Osteocyte (in vitro differentiated cells): ENCODE measurements at places on chromosomes 12 and 14. TPM values are rescaled to one million over a fixed set of nuclear protein-coding genes. Genes with fewer than 3 reads are reported as not detected.

- H3K4me1 ChIP-seq: peaks cover 15% of the 10 kb centered on the region
- H3K36me3 ChIP-seq: no peaks in the 10 kb centered on the region
- no peak overlapping the region for H3K27ac ChIP-seq
- no peaks in the 10 kb centered on the region for H3K27me3 ChIP-seq
- H3K4me3 ChIP-seq: no peak overlapping the region
Measured at GRCh38 chr12:122116707-122117535, 38.4 kb downstream of the MLXIP start.

- peaks cover 64% of the 10 kb centered on the region for H3K4me1 ChIP-seq
- H3K27ac ChIP-seq: peak overlapping the region; percentile 99
- no peaks in the 10 kb centered on the region for H3K27me3 ChIP-seq
- H3K36me3 ChIP-seq: peaks cover 47% of the 10 kb centered on the region
- DNase-seq: no peak
Measured at GRCh38 chr12:12717586-12718380, 615 bp downstream of the CDKN1B start.

DNA sequence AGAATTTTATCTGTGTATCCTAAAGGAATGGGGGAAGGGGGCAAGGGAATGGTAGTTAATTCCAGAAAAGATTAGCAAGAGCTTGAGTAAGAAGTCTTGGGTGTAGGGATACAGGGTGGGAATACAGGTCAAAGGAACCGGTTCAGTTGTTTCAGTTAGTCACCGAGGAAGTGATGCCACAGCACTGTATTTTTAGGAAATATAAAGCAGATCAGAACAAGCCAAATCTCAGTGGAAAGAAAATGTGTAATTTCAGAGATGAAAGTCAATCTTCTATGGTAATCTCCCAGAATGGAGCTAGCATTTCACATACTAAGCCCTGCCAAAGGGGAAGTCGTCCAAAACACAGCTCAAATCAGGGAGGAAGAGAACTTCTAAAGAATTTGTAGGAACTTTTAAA, 4.7 kb upstream of the TUBA1C start:
- H3K27ac ChIP-seq: peak overlapping the region; percentile 86
- no peaks in the 10 kb centered on the region for H3K27me3 ChIP-seq
- DNase-seq: no peak
- peaks cover 21% of the 10 kb centered on the region for H3K4me1 ChIP-seq

DNA sequence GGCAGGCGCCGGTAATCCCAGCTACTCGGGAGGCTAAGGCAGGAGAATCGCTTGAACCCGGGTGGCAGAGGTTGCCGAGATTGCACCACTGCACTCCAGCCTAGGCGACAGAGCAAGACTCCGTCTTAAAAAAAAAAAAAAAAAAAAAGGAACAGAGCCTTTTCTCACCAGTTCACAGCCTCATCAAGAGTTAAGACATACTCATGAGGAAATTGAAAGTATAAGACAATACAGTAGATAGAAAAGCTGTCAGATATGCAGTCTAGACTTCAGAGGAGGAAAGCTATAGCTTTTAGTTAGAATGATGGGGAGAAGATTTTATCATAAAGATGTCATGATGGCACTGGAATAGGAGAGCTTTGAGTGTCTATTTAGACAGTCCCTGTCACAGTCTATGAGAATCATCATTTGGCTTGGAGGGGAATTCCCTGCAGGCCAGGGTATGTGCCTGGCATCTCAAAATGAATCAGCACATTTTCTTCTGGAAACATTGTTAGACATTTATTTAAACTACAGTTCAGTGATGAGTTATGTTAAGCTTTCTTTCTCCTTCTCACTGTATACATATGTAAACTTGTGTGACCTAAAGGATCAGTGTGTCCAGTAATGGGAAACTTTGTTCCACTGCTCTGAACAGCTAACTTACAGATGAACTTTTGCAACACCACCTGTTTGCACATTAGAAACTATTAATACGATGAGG, 2.9 kb upstream of the RAB35 start:
- peaks cover 44% of the 10 kb centered on the region for H3K4me1 ChIP-seq
- no peak for DNase-seq
- H3K27ac ChIP-seq: peak overlapping the region; percentile 87
- no peaks in the 10 kb centered on the region for H3K36me3 ChIP-seq
- H3K4me3 ChIP-seq: no peak overlapping the region
- no peaks in the 10 kb centered on the region for H3K27me3 ChIP-seq

GRCh38 chr12:89838833-89839232, 130.2 kb upstream of the ATP2B1 start:
- H3K4me1 ChIP-seq: no peaks in the 10 kb centered on the region
- no peaks in the 10 kb centered on the region for H3K36me3 ChIP-seq
- DNase-seq: no peak

DNA sequence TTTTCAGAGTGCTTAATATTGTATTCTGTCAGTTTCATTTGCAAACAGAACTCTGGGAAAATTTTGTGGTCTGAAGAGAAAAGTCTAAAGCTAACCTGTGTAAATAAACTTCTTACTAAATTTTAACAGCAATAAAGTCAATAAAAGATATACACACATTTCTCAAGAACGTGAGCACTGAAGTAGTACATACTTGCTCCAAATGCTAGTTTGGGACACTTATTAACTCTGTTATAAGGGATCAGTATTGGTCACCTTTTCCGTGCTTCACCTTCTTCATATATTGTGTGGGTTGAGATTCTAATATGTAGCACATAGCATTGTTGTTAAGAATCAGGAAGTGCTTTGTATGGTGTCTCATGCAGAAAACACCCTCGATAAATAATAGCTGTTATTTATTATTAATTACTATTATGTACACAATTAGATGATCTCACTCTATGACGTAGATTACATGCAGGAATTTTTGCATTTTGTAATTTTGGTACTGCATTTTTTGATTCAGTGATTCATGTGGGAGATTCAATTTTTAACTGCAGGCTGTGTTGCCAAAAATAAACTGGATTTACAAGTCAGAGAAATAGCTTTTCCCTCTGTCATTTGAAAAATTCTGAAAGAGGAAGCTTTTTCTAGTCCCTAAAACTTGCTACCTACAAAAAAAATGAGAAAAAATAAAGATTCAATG, 300.9 kb downstream of the ACSS3 start:
- no peak for DNase-seq
- H3K27me3 ChIP-seq: no peaks in the 10 kb centered on the region
- H3K4me1 ChIP-seq: no peaks in the 10 kb centered on the region
- no peaks in the 10 kb centered on the region for H3K36me3 ChIP-seq

DNA sequence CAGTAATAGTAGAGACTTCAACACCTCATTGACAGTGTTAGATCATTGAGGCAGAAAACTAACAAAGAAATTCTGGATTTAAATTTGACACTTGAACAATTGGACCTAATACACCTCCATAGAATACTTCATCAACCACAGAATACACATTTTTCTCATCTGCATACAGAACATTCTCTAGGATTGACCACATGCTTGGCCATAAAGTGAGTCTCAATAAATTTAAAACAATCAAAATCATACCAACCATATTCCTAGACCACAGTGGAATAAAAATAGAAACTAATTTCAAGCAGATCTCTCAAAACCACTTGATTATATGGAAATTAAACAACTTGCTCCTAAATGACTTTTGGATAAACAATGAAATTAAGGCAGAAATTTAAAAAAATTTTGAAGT, 82.3 kb downstream of the SLC38A4 start:
- peak overlapping the region; percentile 7 for H3K27ac ChIP-seq
- no peak for DNase-seq
- H3K36me3 ChIP-seq: peaks cover 5% of the 10 kb centered on the region
- no peaks in the 10 kb centered on the region for H3K27me3 ChIP-seq
- H3K4me3 ChIP-seq: no peak overlapping the region

DNA sequence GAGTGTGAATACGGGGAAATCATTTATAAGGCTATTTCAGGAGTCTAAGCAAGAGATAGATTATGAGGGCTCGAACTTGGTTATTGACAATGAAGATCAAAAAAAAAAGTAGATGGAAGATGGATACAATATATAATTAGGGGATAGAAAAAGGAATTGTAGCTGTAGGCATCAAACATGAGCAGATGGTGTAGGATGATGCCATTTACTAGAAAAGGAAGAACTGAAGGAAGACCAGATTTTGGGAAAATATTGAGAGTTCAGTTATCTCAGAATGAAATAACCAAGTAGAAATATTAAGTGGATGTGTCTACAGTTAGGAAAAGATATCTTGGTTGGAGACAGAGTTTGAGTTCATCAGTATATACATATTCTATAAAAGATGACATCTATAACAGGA, 109.6 kb downstream of the CNTN1 start:
- no peak for DNase-seq
- H3K36me3 ChIP-seq: no peaks in the 10 kb centered on the region
- no peak overlapping the region for H3K4me3 ChIP-seq

- H3K27ac ChIP-seq: no peak overlapping the region
- H3K4me3 ChIP-seq: no peak overlapping the region
- no peaks in the 10 kb centered on the region for H3K27me3 ChIP-seq
- peaks cover 9% of the 10 kb centered on the region for H3K36me3 ChIP-seq
- peaks cover 20% of the 10 kb centered on the region for H3K4me1 ChIP-seq
Measured at GRCh38 chr14:103727313-103727980, 11.8 kb downstream of the ZFYVE21 start.

GRCh38 chr12:30985814-30986452, 59.4 kb downstream of the TSPAN11 start:
- peak; percentile 89 for DNase-seq
- H3K27ac ChIP-seq: no peak overlapping the region
- H3K36me3 ChIP-seq: no peaks in the 10 kb centered on the region
- no peaks in the 10 kb centered on the region for H3K4me1 ChIP-seq

GRCh38 chr14:54706769-54707168, 139.8 kb downstream of the SAMD4A start:
- no peaks in the 10 kb centered on the region for H3K27me3 ChIP-seq
- H3K27ac ChIP-seq: no peak overlapping the region
- H3K36me3 ChIP-seq: no peaks in the 10 kb centered on the region
- no peak overlapping the region for H3K4me3 ChIP-seq
- no peak for DNase-seq
- peaks cover 4% of the 10 kb centered on the region for H3K4me1 ChIP-seq

DNA sequence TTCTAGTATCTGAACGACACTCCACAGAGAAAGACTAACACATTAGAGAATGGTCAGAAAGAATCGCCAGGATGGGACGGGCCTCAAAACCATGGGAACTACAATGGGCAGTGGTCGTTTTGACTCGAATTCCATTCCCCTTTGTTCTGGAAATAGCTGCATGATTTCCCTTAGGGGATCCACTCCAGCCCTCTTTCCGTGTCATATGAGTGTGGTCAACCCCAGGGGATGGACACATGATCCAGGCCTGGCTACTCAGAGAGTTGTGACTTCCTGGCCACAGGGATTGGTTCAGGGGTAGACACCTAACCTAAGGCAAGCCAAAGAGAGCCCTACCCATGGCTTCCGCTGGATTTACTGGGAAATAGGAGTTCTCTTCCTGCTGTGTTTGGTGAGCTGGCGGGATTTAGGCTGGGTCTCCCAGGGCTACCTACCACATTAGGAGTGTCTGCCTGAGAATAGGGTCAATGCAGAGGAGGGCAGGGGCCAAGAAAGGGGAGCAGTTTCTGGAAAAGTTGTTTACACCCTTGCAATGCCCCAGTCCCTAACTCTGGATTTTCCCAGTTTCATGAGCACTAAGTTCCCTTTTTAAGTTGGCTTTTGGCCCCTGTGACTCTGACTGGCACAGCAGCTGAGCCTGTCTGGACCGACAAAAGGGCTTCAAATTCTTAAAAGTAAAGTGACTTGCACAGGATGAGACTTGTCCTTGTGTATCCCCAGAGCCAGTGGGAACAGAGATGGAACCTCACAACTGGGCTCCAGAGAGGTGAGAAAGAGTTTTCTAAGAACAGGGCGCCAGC, 28.1 kb upstream of the GPATCH2L start:
- DNase-seq: no peak
- no peak overlapping the region for H3K27ac ChIP-seq
- H3K36me3 ChIP-seq: no peaks in the 10 kb centered on the region
- no peaks in the 10 kb centered on the region for H3K4me1 ChIP-seq

Gene SAV1
- total RNA-seq: 47.9 and 48.4 TPM in 2 replicates

Gene TGM1
- total RNA-seq: 2.1 and 2.3 TPM in 2 replicates

Gene ABCB9
- total RNA-seq: 13.1 and 13.4 TPM in 2 replicates

Gene KIF26A
- 4.5 and 4.6 TPM in 2 replicates for total RNA-seq

Gene FOXG1
- not detected in 2 replicates for total RNA-seq

Gene C12orf54
- total RNA-seq: not detected in 2 replicates

Gene EIF2B2
- total RNA-seq: 44.4 and 46.7 TPM in 2 replicates
